NCI-H510A treated with DMSO at 0.1 percent for 48 hours (cell line): ENCODE measurements at places on chromosomes 4 and X.

DNA sequence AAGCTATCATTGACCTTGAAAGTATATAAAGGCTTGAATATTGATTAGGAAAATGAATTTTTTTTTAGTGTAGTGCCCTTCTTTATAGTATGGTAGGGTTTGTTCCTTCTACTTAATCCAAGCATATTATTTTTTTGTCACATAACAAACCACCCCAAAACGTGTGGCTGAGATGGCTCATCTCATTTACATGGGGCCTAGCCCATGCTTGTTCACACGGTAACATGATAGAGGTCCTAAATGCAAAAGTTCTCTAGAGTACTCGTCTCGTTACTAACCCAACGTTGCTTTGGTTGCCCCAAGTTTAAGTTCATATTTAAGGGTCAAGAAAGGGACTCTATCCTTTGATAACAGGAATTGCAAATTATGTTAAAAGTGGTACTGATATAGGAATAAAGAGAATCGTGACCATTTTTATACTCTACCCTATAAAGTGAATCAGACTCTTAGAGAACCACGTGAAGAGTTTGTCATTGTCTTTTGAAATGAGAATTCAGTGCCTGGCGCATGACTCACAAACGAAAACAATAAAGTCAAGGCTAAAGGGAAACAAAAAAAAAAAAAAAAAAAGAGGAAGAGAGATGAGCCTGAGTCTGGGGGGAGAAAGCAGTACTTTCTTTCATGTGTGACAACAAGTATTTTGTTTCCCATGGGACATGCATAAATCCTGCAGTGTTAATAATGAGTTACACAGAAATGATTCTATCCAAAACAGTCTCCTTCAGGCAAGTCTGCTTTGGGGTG lies 402.8 kb upstream of the NWD2 start:
- no peak for DNase-seq

DNA sequence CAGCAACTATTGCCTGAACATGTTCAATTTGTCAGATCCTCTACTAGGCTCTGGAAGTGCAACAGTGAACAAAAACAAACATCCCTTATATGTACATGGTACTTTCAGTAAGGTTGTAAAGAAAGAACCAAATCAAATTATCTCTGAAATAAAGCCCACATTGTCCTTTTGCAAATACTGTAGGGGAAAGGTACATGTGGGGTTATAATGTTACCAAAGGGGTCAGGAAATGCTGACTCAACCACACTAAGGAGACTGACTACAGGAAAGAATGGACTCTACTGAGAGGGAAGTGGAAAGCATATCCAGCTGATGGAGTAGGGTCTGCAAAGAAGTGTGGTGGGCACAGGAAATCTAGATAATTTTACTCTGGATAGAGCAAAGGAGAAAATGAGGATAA lies 61.5 kb downstream of the PCDH18 start:
- DNase-seq: no peak

- DNase-seq: peak; percentile 70
These were observed 1.6 kb downstream of the CLOCK start for GRCh38 chr4:55545151-55545550.

- no peak for DNase-seq
These were observed 270.5 kb upstream of the PPARGC1A start for GRCh38 chr4:24160358-24160757.

- no peak for DNase-seq
These were observed 521.0 kb upstream of the IGFBP7 start for GRCh38 chr4:57631147-57631546.
